ENCODE measurements at places on chromosomes 7 and 10.

- peak; percentile 82 for DNase-seq
Observed at GRCh38 chr10:96587264-96588059, 650 bp upstream of the TM9SF3 start.

DNA sequence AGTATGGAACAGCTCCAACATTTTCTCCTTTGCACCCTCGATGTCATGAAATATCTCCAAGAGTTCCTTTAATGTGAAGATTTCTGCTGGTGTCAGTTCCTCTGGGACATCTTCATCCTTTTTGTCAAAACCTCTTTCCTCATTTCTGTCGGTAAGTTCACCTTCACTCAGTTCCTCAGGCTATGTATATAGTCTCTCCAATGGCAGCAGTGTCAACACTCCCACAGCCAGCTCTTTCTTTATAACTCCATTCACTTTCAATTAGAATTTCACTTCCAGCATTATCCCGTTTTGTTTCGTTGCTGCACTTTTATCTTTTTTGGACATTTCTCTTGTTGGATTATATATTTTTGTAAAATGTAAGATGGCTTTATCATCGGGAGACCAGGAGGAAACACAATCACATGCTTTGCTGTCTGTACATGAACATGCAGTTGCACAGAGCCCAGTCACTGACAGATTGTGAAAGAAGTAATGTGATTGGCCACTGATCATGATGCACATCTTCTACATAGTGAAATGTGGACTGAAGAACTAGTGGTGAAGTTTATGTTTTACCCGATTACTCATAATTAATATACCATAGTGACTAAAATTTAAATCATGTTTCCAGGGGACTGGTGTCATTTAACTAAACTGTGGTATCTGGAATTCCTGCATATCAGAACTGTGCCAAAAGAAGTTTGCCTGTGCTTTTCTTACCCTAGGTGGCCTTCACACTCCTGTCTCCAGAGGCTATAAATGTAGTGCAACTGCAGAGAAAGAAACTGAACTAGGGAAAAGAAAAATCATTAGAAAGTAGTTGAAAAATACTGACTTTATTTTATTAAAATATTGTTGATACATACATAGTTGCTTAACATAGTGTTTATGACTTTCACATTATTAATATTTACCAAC is 289.6 kb downstream of the PPP1R3A start:
- DNase-seq, result peak; percentile 7

GRCh38 chr10:128626397-128627000 is 500.3 kb upstream of the MKI67 start:
- no peak for DNase-seq

- no peak for DNase-seq
Observed at GRCh38 chr7:18619311-18619710, 123.8 kb downstream of the HDAC9 start.

DNA sequence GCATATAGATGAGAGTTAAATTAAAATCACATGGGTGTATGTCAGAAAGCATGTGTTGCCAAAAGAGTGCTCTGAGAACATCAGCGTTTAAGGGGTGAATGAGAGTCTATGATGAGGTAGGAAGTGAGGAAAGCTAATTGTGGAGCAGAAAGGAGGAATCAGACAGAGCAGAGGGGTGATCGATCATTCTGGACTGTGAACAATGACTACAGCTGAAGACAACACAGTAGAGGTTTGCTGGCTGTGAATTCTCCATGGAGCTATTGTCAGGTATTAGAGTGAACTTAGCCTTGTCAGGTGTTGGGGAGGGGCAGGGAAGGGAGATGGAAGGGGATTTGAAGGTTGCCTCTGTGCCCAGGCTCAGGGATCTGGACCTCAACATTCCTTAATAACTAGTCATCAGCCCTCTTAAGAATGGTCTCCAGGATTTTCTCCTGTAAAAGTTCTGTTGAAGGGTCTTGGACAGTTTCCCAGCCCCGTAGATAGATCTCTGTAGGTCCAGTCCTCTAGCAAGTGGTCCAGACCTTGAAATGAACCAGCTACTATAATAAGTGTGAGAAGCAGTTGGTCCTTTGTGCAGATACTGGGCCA is 57.1 kb downstream of the KIF5B start:
- peak; percentile 54 for DNase-seq

DNA sequence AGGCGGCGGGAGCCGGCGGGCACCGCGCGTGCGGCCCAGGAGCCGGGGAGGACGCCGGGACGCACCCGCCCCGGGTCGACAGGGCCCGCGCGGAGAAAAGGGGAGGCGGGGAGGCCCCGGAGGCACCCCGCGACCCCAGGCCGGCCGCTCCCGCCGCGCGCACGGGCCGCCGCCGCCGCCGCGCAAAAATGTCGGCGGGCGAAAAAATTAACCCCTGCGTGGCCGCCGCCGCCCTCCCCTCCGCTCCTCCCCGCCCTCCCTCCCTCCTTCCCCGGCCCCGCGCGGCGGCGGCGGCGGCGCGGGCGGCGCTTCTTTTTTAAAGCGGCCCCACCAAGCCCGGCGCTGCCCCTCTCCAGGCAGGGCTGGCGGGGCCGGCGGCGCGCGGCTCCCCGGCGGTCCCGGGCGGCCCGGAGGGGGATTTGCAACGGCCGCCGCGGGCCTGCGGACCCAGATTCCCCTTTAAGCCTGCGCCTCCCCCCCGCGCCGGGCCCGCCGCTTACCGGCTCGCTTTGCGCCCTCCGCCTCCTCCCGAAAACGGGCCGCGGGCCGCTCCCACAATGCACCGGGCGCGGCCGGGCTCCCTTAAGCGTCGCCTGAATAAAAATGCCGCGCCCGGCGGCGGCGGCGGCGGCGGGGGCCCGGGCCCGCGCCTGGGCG is 465 bp downstream of the SEPHS1 start:
- DNase-seq, result peak; percentile 77

DNA sequence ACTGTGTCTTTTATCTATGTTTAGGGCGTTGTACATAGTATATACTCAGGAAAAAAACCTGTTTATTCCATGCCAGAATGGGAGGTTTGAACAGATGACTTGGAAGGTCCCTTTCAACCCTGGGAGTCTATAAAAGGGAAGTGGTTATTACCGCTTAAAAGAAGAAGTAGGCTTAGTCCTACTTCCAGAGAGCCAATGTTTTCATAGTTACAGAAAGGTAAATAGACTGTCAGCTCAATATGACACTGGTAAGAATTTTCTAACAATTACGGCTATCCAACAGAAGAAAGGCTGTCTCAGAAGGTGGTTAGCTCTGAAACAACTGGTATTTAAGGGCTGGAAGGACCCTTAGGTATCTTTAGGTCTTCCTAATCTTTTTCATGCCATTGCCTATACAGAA is 1.1 kb upstream of the TFAM start:
- DNase-seq, result peak; percentile 21

DNA sequence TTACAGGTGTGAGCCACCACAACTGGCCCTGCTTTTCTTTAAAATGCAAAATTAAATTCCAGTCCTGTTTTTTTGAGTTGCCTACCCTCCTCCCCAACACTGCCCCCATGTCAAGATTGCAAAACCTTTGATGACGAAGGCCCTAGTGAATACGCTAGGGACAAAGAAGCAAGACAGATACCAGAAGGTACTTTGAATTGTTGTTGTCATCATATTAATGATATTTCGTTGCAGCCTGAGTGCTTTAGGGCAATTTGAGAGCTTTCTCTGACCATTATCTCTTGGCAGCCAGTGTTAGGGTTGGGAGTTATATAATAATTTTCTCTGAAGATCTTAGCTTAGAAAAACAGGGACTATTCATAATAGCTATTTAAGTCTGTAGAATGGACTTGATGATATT is 7.1 kb downstream of the CCSER2 start:
- DNase-seq, result no peak

DNA sequence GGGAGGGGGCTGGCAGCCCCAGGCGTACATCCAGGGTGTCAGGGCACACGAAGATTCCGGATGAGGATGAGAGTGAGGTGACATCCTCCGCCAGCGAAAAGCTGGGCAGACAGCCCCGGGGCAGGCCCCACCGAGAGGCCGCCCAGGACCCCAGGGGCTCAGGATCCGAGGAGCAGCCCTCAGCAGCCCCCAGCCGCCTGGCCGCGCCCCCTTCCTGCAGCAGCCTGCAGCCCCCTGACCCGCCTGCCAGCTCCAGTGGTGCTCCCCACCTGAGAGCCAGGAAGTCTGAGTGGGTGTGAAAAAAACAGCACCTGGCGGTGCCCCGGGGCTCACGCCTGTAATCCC is 3.2 kb downstream of the GJD4 start:
- no peak for DNase-seq

DNA sequence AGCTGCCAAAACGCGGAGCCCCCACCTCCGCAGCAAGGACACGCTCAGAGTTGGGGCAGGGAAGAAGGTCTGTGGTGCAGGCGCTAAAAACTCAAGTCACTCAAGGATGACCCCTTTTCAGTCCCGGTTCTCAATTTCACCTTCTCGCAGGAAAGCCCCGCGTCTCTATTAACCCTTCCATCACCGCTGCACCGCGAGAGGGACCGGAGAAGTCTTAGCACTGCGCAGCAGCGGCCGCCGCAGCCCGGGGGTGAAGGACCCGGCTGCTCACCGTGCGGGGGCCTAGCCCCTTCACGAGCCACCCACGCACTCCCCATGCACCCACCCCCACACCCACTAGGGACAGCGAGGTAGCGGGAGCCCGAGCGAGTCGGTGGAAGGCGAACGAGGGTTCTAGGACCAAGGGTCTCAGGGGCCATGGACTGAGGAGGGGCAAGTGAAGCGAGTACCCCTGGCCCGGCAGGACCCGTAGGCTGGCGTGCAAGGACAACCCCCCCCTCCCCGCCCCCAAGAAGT is 162.9 kb downstream of the SH3PXD2A start:
- no peak for DNase-seq

DNA sequence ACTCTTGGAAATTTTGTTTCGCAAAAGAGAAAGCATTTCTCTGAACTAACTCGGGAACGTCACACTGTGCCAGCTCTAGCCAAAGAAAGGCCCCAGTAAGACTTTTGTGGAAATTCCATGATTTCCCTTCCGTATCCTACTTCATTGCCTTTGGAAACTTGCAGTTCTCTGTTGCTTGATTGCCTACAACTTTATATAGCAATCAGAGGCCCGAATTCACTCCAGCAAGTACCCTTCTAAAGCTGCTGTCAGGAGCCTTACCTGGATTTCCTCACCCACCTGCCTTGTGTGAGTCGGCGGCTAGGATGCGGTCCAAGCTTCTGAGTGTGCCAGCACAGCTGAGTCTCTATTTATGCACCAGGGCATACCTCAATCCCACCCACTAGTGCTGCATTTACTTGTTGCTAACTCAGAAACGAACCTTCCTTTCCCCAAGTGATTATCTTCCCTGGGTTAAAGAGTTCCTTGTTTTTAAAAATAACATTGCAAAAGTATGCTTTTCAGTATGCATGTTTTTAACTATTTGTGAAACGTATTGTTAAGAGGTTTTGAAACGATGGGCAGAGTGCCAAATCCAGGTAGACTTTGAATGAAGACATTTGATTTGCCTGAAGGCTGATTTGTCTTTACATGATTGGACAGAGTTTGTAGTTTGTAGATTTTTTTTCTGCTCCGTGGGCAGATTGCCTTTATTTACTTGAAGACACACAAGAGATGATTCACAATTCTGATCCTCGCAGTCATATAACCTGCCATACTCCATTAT is at the start of gene AGR2:
Gene AGR2 (minus strand): TSS at position 326 of the 766 bp plus-strand sequence. CDS start 3,203 bp downstream, outside the sequence.
- no peak for DNase-seq

DNA sequence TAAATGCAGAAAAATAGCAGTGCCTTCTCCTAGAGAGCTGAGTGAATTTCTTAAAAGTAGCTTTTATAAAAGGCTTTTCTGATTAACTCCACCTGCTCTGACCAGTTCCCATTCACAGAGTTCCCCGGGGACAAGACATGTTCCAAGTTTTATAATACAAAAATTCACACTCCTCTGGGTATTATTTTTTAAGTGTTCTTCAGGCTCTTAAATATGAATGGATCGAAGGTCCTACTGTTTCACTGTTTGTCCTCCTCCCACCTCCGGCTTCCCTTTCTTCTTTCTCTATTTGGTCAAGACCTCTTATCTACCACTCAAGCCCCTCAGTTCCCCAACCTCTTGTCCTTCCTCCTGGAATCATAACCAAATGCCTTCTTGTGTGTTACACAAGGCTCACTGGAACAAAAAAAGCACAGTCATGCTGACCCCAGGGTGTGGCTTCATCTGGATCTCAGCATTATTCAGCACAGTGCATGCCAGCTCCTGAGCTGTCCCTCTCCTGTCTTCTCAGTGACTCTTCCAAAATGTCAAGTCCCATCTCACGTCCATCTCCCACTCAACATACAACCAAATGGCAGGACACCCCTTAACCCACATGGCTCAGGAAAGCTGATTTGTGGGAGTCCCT is 222.4 kb downstream of the SORCS1 start:
- DNase-seq, result no peak

DNA sequence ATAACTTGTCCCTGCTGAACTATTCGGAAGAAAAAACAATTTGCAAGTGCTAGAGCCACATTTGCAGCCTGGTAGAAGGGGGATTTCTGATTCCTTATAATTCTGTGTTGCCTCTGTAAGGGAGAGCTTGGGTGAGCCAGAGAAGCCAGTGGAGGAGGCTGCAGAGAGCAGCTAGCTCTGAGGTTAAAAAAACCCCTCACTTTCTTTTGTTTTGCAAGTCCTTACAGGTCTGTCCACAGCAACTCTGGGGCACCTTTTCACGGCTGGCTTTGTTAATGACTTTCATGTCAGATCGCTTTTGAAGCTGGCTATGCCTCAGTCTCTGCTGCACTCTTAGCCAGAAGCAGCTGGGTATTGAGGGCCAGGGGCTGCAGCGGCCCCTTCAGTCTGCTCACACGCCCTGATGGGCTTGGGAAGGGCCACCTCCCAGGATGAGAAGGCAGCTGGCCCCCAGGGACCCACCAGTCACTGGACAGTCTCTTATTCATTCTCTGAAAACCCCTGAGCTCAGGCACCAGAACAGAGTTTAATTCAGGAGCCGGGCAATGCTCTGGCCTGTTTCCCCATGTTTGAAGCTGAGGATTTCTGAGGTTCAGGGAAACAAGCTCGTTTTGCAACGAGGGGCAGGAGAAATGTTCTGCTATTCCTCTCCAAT is 30.9 kb downstream of the TRIM8 start:
- DNase-seq, result no peak

DNA sequence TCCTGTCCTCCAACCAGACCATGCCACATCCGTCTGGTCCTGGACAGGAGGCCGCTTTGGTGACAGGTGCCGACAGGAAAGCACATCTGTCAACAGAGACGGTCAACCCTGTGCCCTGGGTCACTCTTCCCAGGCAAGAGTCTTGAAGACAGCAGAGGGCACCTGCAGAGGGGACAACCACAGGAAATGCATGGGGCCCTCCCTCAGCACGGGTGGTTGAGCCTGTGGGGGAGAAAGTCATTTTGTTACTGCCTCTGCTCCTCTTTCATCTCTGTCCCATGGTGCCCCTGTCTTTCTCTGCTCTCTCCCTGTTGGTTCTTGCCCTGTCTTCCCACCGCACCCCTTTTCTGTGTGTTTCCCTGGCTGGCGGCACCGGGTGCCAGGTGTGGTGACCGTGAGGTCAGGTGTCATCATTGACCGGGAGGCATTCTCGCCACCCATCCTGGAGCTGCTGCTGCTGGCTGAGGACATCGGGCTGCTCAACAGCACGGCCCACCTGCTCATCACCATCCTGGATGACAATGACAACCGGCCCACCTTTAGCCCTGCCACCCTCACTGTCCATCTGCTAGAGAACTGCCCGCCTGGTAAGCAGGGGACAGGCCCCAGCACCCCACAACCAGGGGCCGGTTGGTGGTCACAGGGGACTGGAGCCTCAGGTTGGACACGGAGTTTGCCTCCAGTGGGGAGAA is 17.6 kb upstream of the VSIR start:
- DNase-seq, result no peak

Measured in RPMI7951 (cell line).